ENCODE measurements at places on chromosomes 5 and 9.

- DNase-seq = no peak
These were observed 16.3 kb upstream of the SHB start for GRCh38 chr9:38085308-38085707.

GRCh38 chr5:150583541-150584225, 56.8 kb upstream of the SYNPO start:
- no peak for DNase-seq

DNA sequence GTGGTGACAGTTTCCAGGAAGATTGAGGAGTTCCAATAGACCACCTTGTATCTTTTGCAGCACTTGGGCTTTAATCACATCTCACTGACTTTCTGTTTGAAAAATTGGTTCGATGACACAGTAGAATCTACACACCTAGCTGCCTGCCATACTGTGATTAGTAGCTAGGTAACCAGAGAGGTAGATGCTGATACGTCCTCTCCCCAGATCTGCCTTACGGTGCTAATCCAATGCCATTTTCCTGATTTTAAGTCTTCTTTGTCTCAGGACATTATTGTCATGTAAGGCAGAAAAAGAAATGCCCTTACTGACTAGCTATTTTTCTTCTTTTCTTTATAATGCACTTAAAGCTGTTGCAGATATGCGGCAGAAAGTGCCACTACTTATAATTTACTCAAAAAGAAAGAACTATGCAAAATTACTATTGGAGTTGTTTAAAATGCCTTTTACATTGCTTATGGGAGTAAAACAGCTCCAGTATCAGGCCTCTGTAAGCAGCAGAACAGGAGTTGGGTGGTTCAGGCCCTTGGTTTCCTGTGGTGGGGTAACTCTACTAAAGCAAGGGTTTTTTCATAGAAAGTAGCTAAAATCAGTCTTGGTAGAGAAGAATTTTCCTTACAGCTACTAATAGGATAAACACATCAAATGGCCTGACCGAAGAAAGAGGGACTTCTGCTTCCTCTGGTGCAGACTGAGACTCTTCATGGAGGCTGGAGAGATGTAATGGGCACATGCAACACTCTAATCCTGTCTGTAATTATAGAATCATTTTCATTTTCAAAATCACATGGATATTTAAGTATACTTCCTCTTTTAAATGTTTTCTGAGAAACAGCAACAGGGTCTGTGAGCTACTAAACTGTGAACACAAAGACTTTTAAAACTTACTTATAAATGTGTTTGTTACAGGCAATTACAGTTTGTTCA, 177.2 kb downstream of the MAPKAP1 start:
- DNase-seq = no peak

GRCh38 chr9:93588641-93589609, 12.5 kb downstream of the PHF2 start:
- no peak for DNase-seq

DNA sequence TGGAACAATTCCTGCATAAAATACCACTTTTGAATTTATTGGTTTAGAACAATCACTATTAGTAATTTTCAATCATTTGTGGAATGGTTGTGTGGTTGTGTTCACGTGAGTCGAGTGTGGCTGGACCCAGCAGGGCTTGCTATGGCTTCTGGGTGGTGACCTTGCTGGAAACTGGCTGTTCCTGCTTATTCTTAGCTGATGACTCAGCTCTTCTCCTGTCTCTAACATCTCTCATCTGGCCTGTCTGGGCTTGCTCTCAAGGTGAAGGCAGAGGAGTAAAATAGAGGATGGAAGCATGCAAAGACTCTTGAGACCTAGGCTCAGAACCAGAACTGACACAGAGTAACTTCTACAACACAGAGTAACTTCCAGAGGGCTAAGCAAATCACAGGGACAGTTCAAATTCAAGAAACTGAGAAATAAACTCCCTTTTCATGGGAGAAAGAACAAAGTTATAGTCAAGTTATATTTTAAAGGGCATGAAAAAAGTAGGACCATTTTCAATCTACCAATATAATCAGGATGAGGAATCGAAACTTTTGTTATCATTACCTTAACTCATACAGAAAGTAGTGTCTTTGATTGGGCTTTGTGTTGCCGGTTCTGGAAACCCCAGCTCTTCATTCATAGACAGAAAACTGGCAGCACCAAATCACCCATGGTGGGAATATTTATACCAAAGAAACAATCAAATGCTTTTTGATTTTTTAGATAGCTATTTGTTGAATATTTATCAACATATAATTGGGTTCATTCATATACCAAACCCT, 665.1 kb downstream of the CDH18 start:
- no peak for DNase-seq

GRCh38 chr5:139016186-139016585, 141.1 kb upstream of the LRRTM2 start:
- no peak for DNase-seq

GRCh38 chr5:135399794-135400542, 937 bp upstream of the MACROH2A1 start:
- DNase-seq = no peak

- DNase-seq = no peak
These were observed 654.3 kb downstream of the CCDC171 start for GRCh38 chr9:16207161-16207560.

GRCh38 chr5:2020730-2021129, 138.0 kb upstream of the IRX4 start:
- DNase-seq = no peak

GRCh38 chr5:152804179-152804578, 399.1 kb upstream of the NMUR2 start:
- no peak for DNase-seq

GRCh38 chr9:88733651-88734421, 198.9 kb downstream of the NXNL2 start:
- DNase-seq = peak; percentile 37

DNA sequence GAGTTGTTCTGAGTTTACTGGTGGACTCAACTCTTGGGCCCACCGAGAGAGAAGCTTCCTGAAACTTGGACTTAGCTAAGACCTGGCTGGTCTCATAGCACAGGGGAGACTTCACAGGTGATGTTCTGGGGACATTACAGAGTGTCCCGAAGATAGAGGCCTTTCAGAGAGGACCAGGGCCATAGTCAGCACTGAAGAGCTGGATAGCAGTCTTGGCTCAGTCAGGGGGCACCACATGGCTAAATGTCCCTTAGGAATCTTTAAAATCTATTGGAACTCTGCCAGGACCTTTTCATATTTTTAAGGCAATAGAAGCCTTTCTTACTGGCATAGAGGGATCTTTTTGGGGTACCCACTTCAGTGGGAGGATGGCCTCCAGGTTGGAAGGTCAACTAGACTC, 59.8 kb upstream of the CPLX2 start:
- DNase-seq = no peak

- no peak for DNase-seq
These were observed 57.3 kb downstream of the CYFIP2 start for GRCh38 chr5:157323107-157323706.

GRCh38 chr5:83683836-83684235, 36.8 kb downstream of the HAPLN1 start:
- no peak for DNase-seq

GRCh38 chr5:133052317-133053175, 733 bp downstream of the HSPA4 start:
- no peak for DNase-seq

DNA sequence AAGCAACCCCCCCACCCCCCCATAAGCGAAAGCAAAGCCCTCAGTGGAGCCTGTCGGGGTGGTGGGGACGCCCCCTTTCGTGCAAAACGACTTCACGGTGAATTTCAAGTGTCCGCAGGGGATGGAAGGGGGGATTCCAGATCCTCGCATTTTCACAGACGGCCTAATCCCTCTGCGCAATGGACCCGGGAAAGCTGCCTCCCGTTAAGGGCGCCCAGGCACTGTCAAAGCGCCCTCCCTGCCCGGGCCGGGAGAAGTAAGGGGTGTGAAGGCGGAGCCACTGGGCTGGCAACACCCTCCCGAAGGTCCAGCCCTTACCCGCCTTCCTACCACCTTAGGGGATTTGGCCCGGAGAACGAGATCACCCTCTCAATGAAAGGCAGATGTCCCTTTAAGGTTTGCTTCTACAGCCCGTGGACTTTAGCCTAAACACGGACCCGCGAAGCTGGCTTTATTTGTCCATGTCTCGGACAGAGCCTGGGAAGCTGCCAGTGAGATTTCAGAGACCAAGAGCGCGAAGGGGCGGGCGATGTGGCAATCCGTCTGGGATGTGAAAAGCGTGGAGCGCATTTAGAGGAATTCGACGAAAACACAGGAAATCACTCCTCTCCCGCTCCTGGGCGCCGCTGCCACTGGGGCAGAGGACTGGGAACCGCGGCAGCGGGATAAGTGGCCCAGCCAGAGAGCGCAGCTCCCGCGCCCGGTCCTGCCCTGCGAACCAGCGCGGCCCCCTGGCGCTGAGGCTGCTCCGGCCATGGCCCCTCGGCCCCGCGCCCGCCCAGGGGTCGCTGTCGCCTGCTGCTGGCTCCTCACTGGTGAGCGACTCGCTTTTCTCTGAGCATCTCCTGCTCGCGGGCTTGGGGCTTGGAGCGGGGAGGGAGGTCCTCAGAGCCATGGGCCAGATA, at the start of the genes ITGA1 and PELO:
TSS of gene ITGA1 (plus strand) at position 317 of the 905 bp plus-strand sequence. CDS start at position 755, 438 bp downstream.
TSS of gene PELO (plus strand) at position 317 of the 905 bp plus-strand sequence. CDS start 12,479 bp downstream, outside the sequence.
- peak; percentile 59 for DNase-seq

DNA sequence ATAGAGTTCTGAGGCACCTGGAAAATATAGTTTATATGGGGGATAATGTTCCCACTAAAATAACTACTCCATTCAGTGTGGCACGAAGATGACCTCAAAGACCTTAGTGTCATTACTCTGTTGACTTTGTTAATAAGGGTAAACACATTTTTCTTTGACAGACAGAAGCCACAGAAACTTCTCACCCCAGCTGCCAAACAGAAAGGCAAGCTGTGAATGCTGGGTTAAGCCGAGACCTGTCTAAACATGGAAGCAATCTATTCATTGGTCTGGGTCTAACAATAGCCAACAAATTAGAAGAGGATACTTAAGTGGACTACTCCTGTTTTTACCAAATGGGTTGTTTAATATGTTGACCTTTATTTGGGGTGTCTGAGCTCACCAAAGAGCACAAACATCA, 171.4 kb downstream of the TLE1 start:
- DNase-seq = no peak

GRCh38 chr9:83649080-83649479, 26.1 kb downstream of the IDNK start:
- peak; percentile 7 for DNase-seq

- DNase-seq = peak; percentile 51
These were observed at the start of gene DMAC1 for GRCh38 chr9:7799234-7799943. TSS of gene DMAC1 (minus strand) at chr9:7799778. CDS start at chr9:7799734, 44 bp downstream.

DNA sequence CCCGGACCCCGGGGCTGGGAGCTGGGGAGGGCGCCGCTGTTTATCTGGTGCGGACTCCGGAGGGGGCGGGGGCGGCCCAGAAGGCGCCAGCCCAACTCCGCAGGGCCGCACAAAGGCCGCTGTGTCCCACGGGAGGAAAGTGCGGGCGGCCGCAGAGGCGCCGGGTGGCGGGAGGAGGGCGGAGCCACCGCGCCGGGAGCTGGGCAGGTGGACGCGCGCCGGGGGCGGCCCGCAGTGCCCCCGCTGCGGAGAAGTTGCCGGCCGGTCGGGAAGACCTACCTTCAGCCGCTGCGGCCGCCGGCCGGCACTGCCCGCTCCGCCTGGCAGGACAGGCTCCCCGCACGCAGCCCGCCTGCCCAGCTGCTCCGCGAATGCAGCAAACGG, 43.6 kb downstream of the NACC2 start:
- no peak for DNase-seq

GRCh38 chr5:142743592-142744441, 26.4 kb upstream of the ARHGAP26 start:
- DNase-seq = no peak

DNA sequence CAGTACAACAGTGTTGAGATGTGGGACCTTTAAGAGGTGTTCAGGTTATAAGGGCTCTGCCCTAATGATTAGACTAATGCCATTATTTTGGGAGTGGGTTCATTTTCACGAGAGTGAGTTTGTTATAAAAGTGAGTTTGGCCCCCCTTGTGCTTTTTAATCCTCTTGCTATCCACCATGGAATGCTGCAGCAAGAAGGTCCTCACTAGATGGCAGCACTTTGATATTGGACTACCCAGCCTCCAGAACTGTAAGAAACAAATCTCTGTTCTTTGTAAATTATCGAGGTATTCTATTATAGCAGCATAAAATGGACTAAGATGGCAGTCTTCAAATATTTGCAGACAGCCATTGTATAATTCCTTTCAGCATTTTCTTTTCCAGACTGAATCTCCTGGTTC, 212.4 kb downstream of the LRRC70 start:
- DNase-seq = no peak

- no peak for DNase-seq
These were observed 75.7 kb downstream of the C5orf15 start for GRCh38 chr5:133892774-133893173.

DNA sequence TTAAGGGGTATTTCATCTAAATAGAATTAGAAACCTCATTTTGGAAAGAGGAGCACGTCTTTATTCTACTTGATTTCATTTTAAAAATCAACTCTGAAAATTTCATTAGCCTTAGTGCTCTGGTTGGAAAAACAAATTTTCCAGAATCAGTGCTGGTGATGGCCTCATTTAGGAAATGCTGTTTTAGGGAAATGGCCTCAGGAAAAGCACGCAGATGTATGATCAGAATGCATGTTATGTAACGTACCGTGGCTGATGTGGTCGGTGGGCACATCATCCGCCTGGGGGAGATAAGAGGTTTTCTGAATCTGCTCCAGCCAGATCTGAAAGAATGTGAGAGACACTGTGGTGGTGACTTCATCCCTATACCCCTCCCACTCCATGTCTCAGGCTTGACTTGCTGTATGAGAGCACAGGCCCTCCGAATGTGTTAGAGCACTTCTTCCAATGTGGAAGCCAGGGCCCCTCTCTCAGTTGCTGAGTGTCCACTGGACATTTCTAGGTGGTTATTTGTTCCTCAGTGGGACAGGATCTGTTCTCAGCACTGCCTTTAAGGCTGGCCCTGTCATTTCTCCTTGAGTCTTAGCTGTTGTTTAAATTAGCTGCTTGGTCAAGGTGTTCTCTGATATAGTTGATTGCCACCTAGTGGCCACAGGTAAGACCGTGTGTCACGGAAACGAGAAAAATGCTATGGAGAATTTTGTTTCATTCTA, 96.5 kb downstream of the ARHGAP26 start:
- peak; percentile 25 for DNase-seq

DNA sequence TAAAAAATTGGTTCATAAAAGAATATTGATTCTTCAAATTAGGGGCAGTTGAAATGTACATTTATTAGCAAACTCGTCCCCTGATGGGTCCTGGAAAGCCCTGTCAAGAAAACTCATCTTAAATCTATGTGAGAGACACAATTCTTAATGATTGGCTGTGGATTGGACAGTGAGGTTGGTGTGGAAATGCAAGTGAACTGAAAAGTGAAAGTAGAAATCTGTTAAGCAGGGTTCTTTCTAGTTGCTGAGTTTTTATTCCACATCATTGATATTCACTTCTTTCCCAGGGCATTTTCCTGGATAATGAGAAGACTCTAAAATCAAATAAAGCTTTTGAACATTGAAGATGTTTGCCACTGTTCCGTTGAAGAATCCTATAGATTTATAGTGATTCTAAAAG, 292.4 kb downstream of the MAST4 start:
- no peak for DNase-seq

DNA sequence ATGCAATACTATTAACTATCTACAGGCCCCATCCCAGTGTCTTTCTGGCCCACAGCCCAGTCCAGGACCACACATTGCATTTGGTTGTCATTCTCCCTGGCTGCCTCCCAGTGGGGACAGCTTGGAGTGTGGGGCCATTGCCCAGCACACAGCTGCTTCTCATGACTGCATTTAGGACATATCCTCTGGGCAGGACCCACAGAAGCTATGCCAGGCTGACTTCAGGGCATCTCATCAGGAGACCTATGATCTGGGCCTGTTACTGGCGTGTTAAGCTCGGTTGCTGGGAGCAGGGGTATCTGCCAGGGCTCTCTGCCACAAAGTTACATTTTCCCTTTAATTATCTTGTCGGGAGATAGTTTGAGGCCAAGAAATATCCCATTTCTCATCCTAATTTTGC, 32.1 kb upstream of the CLPTM1L start:
- no peak for DNase-seq

All from AG09319 (cell line).